Anterior cingulate cortex (tissue), 58 donors: ENCODE measurements at places on chromosomes 2 and 18.

GRCh38 chr2:129062146-129062912 is 743.7 kb upstream of the HS6ST1 start:
- no peak for DNase-seq

DNA sequence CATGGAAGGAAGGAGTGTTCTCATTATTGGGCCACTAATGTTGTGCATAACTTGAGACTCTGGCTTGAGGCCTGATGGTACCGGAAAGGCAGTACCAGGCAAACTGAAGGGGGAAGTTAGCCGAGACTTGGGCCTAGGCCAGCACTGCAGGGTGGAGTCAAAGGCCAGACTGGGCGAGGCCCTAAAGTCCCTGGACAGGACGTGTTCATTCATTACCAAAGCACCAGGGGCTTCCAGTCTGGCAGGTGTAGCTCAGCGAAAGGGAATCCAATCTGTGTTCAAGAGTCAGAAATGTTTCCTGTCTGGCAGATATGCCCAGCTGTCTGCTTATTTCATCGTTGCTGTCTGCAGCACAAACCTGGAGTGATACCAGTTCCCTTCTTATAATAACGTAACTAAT is 4.7 kb upstream of the ITSN2 start:
- no peak for DNase-seq

DNA sequence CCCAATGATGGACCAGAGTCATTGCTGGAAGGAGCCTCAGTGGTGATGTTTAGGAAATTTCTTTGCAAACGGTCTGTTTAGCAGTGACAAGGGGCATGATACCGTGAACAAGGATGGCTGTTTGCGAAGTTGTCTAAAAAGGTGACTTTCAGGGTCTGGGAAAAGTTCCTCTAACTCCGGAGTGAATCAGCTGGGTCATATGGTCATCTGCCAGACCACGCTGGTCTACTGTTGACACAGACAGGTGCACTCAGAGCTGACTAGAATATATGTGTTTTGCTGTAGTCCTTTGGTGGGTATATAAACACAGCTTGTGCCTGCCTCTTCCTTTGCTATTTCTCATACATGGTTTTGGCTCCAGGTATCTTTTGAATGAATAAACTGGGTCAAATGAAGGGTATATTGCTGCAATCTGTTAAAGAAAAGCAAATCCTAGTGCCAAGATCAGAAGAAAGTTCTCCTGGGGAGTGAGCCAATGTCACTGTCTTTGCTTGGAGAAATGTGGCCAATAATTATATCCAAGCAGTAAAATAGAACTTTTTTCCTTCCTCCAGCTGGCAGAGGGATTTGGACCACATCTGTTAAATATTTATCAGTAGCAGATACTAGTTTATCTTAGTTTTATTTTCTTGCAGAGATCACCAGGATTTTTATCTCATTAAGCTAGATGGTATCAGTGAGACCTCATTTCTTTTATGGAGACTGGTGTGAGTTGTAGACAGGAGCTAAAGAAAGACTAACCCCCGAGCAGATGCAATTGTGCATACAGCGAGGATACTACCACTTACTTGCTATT is 286.0 kb downstream of the TRIB2 start:
- DNase-seq: no peak

DNA sequence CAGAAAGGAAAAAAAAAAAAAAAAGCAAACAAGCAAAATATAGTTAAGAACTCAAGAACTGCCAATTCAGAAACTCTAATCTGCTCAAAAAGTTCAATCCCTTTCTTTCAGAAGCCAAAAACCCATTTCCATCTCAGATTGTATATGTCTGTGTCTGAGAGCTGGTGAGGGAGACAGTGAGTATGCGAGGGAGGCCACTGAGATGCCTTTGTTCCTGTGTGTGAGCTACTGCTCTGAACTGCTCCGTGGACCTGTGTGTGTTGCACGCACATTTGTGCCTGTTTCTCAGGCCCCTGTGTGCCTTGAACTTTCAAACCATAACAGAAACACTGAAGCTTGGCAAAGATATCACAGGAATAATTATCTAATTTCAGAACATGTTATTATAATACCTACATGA is 2.5 kb upstream of the PKDCC start:
- no peak for DNase-seq

- no peak for DNase-seq
These were observed 55.7 kb downstream of the MSH6 start for GRCh38 chr2:47838686-47839085.

- no peak for DNase-seq
These were observed 134.3 kb downstream of the IRS1 start for GRCh38 chr2:226665306-226665831.

DNA sequence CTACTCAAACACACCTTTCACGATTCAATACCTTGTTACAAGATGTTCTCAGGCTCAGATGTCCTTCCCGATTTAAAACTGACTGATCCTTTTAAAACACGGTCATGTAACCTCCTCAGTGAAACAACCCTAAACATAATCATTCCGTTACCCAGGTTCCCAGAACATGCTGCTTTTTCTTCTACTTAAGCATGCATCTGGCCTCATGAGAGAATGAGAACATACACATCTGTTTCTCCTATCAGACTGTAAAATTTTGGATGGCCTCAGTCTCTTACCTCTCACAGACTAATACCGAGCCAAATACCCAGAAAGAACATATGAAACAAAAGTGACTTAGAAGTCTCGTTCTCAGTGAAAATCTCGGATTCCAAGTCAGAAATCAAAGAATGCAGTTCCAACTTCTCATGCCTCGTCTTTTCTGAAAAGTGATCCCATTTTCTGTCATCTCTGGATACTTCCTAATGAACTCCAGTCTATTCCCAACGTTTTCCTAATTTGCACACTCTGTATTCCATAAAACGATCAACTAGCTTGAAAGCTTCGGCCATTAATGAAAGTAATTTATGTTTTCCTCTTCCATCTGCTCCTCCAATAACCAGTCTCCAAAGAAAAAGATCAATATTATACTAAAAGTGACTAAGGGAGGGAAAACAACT is 919 bp downstream of the SF3B1 start:
- DNase-seq: no peak

DNA sequence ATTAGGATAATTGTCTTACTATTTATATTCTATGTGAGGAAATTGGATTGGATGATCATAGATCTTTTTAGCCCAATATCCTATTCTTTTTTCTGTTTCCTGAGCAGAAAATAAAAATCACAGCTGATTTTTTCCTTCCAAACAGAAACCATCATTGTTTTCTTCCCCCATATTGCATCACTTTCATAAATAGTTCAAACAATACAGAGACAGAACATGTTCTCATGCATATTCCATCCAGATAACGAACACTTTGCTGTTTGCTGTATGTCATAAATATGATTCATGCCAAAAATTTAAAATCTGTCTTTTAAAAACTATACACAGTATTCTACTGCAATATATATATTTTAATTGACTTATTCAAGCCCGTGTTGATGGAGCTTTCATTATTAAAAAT is 22.0 kb upstream of the RALBP1 start:
- no peak for DNase-seq

DNA sequence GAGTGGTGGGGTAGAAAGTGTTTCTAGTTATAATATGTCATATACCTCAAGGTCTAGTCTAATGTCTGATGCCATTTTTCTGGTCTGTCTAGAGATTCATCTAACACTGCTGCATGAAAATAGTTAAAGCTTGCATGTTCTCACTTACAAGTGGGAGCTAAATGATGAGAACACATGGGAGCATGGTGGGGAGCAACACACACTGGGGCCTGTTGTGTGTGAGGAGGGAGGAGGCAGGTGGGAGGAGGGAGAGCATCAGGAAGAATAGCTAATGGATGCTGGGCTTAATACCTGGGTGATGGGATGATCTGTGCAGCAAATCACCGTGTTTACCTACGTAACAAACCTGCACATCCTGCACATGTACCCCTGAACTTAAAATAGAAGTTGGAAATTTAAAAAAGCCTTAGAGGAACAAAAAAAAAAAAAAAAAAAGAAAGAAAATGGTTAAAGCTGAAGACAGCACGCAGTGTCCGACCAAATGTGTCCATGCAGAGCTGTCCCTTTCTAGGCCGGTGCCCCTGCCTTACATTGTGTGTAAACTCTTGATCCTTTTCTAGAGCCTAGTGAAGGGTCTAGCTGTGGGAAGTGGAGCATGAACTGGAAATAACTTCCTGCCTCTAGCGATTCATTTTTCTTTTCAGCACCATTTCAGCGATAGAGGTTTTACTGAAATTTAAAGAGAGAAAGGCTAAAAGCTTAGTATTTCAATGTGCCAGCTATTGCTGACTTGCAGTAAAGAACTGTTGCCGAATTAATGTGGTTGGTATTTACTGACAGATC is 94.0 kb downstream of the FMNL2 start:
- DNase-seq: no peak

GRCh38 chr2:36271266-36271665 is 84.3 kb upstream of the CRIM1 start:
- no peak for DNase-seq

- no peak for DNase-seq
These were observed 508.2 kb upstream of the DSEL start for GRCh38 chr18:68024716-68025115.

DNA sequence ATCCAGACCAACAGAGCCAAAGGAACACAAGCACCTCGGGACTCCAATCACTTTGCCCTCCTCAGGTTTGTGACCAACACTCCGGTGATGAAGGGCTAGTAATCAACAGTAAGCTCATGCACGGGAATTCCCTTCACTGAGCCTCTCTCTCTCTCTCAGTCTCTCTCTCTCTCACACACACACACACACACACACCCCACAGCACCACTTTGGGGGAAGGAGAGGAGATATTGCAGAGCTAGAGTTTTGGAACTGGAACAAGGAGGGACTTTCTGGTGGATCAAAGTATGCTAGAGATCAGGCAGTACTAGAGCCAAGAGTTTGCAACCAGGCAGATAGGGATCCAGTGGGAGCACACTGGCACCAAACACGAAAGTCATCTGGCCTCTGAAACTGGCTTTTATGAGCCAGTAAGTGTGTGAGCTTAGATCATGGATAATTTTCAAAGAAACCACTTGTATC is 98.7 kb downstream of the ANKRD44 start:
- no peak for DNase-seq

DNA sequence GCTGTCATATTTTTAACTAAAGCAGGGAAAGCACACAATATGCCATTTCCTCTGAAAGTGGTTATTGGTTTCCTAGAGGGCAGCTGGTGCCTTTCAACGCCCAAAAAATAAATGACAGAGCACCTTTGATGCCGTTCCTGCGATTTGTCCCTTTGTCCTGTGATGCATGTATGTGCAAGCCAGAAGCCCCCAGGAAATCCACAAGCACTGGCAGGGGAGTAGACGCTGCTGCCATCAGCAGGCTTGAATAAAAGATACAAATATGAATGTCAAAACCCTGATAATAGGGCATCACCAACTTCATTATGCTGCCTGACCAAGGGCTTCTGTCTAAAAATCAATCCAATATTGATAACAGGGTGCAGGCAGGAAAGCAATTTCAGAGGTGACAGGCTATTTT is 246.1 kb downstream of the FBXO15 start:
- no peak for DNase-seq

- DNase-seq: no peak
These were observed 1781.3 kb upstream of the CELF4 start for GRCh38 chr18:39346916-39347315.

DNA sequence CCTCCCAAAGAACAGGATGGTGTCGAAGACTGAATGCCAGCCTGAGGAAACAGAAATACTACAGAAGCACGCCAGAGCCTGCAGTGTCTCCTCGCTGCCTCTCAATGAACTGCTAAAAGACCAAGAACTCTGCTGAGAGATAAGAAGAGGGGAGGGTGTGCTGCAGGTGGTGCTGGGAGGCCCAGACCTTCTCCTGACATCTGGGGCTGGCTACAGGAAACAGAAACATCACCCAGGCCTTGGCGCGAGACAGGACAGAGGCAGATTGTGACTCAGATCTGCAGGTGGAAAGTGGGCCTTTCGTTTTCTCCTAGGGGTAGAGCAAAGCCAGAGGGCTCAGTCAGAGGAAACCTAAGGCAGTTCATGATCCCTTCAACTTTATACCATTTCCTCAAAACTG is 250.3 kb upstream of the TCF4 start:
- DNase-seq: no peak

- DNase-seq: no peak
These were observed 26.0 kb upstream of the TNS1 start for GRCh38 chr2:218028562-218029348.

DNA sequence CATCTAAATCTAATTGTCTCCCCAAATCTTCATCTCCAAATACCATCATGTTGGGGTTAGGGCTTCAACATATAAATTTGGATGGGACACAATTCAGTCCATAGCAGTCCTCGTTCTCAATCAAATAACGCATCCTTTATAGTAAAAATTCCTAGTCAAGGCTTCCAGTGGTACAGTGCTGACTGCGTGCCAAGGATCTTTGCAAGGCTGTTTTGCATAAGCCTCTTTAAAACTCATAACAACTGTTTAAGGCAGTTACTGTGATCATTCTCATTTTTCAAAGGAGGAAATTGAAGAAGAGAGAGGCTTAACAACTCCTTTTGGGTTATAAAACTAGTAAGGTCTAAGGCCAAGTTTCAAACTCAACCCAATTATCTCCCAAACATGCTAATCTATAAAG is 666.9 kb downstream of the NYAP2 start:
- no peak for DNase-seq

GRCh38 chr2:235910067-235910466 is 258.1 kb downstream of the GBX2 start:
- no peak for DNase-seq
